ENCODE measurements at places on chromosomes 13 and 19.
A peak's percentile ranks its signal among the peaks of the same experiment; 100 is the strongest.

- DNase-seq: no peak
Measured at GRCh38 chr13:89486065-89486464, 1814.9 kb downstream of the SLITRK5 start.

DNA sequence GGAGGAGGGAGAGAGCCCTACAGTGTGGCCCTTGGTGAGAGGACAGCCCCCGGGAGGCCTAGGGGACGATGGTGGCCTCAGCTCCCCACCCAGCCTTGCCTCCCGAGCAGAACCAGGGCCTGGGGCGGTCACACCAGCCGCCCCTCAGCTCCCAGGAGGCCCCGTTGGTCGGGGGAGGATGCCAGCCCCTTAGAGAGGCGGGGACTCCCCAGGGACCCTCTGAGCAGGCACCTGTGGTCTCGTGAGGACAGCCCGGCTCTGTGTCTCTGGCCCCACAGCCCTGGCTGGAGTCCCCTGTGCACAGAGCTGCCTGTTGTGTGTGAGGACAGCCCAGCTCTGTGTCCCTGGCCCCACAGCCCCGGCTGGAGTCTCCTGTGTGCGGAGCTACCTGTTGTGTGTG is 158.8 kb downstream of the KDM4B start:
- DNase-seq: no peak

GRCh38 chr13:100230769-100231149 is 141.9 kb downstream of the PCCA start:
- DNase-seq: no peak

DNA sequence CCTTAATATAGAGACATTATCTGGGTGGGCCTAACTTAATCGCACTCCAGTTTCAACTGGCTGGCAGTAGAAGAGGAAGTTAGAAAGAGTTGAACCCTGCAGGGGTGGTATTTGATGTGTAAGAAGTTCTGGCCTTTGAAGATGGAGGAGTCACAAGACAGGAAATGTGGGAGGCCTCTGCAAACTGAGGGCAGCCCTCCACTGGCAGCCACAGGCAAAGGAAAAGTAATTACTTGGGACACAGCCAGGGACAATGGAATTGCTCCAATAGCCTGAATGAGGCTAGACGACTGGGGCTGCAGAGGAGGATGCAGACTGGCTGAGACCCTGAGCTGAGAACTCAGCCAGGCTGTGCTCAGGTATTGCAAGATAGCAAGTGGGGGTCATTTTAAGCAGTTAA is 703.3 kb upstream of the ARGLU1 start:
- peak; percentile 33 for DNase-seq

- DNase-seq: peak; percentile 60
Measured at GRCh38 chr13:83716121-83716520, 166.2 kb downstream of the SLITRK1 start.

- DNase-seq: no peak
Measured at GRCh38 chr13:50594276-50595051, 249.0 kb downstream of the DLEU7 start.

DNA sequence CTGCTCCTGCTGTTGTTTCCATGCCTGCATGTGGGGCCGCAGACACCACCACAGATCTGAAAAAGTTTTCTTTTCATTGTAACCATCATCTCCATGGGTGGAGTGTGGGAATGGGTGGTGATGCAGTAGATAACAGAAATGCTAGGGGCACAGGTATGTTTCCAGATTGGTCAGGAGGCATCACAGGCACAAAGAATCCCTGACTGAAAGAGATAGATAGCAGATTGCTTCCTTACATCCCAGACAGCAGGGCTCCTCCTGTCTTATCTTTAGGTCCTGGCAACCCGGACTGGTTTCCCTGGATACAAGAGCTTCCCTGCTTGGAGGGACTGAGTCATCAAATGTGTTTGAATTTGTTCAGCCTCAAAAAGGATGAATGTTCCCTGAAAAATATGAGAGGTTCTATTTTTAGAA is 1937.6 kb downstream of the PCDH9 start:
- DNase-seq: peak; percentile 91

DNA sequence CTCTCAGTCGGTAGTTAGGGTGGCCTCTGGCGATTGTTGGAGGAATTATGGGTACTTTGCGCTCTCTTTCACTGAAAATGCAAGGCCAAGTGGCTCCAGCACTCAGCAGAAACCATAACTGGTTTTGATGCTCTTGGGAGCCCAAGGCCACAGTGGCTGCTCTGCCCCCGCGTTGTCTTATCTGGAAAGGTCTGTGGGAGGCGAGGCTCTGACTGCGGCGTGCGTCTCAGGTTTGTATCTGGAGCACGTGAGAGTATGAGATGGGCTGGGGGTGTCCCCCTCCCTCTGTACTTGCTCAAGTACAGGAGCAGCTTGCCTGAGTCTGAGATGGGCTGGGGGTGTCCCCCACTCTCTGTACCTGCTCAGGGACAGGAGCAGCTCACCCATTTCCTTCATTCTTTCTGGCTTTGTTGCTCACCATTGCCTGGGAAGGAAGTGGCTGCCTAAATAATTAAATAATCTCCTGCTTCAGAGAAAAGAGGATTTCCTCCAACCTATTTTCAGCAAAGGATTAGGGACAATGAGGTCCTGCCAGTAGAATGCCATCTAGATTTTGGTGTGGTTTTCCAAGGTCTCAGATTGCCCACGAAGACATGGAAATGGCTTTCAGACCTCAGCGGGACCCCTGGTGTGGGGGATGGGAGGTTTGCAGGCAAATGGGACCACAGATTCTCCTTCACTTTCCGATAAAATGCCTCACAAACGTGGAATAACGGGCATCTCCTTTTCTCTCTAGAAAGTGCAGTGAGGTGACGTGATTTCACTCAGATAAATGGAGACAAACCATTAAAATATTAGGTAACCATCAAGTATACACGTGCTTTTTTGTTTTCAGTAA is 14.7 kb downstream of the ATP11A start:
- no peak for DNase-seq

DNA sequence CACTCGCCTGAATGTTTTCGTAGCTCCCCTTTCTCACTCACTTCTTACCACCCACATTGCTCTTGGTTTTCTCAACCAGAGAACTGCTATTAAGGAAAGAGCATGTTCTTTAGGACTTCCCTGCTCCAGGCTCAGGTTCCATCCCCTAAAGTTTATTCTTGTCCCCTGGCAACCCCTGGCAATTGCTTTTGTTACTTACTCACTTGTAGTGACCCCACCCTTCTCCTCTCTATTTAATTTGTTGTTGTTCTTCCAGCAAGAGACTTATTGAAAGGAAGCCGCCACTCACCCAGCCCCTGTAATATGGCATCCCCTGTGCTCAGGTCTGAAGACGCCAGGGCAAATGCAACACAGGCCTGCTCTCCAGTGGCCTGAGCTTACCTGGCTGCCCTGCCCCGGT is 233.7 kb upstream of the SOX21 start:
- no peak for DNase-seq

DNA sequence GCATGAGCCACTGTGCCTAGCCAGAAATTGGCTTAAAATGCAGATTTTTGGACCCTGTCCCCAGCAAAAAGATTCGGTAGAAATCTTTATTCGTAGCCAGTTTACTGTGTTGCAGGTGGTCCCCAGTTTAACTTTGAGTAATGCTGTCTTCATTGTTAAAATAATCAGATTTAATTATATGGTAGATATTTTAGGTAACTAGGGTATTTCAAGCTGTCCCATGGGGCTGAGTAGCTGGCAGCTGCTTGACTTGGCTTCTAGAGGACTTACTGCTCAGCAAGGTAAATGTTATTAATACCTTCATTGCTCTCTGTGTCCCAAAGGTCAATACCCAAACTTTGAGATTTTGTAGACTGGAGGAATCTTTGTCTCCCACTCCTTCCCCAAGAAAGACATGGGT is 21.1 kb downstream of the LSM14A start:
- DNase-seq: no peak

DNA sequence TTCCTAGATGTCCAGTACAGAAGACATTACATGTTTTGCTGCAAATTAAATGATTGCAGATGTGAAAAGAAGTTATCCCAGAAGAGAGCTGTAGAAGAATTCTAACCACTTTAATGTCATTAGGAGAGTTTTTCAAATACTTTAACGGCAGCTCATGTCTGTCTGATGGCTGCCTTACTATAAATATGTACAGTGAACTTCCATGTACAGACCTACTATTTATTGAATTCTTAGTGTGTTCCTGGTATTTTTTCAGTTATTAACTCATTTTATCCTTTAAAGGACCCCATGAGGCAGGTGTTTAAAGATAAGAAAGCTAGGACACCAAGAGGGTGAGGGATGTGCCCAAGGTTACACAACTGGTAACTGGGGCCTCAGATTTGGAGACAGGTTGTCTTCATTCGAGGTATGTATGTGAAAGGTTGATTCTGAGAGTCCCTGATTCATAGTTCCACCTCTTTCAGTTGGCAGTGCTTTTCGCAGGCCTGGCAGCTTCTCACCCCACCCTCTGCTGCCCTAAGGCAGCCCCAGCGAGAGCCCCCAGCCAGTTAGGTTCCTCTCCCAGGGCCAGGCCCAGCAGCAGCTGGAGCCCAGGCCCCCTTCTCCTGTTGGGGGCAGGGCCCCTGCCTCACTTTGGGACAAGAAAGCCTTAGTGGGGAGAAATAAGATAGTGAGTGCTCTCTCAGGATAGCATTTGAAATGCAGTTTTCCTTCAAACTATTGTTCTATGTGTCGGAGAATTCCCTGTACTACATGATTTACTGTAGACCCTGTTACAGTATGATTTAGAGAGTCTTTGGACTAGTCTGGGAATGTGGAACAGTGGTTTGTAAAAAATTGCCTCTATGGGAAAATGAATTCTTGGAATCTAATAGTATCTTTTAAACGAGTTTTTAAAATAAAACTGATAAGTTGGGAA is 67.7 kb upstream of the TEX29 start:
- DNase-seq: peak; percentile 80

DNA sequence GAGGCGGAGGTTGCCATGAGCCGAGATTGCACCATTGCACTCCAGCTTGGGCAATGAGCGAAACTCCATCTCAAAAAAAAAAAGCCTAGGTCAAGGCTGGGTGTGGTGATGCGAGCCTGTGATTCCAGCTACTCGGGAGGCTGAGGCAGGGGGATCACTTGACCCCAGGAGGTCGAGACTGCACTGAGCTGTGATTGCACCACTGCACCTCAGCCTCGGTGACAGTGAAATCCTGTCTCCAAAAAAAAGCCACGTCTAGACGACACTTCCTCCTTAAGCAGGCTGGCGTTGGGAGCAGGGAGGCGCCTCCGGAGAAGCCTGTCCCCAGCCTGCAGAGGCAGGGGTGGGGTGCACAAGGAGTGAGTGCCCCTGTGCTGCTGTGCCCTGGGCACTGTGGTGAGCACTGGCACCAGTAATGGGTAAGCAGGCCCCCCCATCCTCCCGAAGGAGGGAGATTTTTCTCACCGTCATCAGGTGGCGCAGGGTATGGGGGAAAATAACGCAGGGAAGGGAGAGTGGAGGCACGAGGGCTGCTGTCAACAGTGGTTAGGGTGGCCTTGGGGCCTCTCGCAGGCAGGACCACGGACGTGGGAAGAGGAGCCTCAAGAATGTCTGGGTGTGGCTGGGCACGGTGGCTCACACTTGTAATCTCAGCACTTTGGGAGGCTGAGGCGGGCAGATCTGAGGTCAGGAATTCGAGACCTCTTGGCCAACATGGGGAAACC is 706 bp downstream of the P2RY11 start:
- no peak for DNase-seq

- DNase-seq: no peak
Measured at GRCh38 chr13:97371486-97372109, 62.4 kb upstream of the RAP2A start.

GRCh38 chr13:48066310-48066989 is 28.5 kb downstream of the MED4 start:
- DNase-seq: peak; percentile 10

DNA sequence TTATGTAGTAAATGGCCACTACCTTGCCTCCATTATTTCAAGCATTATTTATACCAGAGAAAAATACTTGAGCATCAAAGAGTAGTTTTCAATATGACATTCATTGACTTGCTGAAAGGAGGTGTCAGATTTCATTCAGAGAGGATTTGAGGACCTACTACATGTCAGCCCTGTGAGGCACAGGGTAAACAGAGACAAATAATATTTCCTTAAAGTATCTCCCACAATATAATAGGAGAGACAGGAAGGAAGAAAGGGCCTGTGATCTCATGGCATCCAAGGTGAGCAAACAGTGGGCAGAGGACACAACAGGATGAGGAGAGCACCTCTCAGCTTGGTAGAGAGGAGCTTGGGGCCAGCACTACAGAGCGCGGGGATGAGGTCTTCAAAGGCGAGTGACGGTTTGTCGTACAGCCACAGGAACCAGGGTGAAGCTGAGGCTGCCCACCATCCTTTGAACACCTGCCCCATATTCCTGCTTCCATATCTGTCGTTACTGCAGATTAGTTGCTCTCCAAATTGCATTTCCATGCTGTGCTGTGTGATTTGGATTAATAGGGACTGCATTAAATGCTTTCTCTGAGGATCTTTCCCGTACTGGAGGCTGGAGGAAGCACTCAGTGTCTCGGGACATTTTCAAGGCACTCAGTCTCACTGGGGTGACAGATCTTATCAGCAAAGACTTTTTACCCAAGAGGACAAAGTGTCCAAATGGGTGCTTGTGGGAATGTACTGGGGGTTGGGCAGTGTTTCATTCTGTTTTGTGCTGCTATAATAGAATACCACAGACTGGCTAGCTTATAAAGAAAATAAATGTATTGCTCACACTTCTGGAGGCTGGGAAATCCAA is 59.2 kb downstream of the GJA3 start:
- DNase-seq: no peak

GRCh38 chr13:54356849-54357248 is 1328.2 kb downstream of the OLFM4 start:
- no peak for DNase-seq

DNA sequence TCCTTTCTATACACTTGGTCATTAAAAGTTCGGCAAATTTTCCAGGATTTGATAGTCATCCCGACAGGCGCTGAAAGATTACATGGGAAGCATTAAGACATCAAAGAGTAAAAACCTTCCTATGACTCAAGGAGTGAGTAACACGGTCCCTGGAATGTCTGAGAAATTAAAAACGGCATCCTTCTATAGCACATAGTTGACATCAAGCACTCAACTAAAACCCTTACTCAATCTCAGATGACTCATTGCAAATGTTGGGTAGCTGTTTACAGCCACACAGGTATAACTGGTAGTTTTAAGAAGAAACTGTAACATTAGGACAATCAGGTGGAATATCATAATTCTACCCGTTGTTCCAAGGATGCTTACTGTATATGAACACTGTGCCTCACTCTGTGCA is 6.4 kb upstream of the LGALS13 start:
- DNase-seq: no peak

DNA sequence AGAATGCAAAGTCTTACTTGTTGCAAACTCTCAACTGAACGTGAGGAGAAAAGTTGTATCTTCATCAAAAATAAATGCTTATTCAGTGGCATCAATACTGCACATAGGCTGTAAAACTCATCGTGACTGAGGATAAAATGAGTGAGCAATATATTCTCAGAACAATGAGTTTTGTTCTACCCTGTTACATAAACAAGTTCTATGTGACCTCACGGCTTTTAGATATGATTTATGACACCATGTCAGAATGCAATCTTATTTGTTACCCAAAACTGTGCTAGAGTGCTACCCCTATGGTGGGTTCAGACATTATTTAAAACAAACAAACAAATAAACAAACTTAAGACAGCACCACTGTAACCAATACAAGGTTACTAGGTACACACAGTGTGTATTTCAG is 55.4 kb downstream of the FOXO1 start:
- no peak for DNase-seq
